ENCODE measurements at places on chromosomes 6 and 20. TPM values are rescaled to one million over a fixed set of nuclear protein-coding genes. Genes with fewer than 3 reads are reported as not detected.

TXLNB gene
- 0.81 TPM for total RNA-seq

OR2B6 gene
- 0.81 TPM for total RNA-seq

SLC17A9 gene
- 28.8 TPM for total RNA-seq

ADGRB3 gene
- under 0.01 TPM for total RNA-seq

MUC21 gene
- total RNA-seq = under 0.01 TPM

SLC35D3 gene
- total RNA-seq = under 0.01 TPM

RPP21 gene
- total RNA-seq = 32.6 TPM

CD24 gene
- total RNA-seq = 3.5 TPM

R3HDML gene
- not detected for total RNA-seq

IRAK1BP1 gene
- 4.6 TPM for total RNA-seq

PRKN gene
- 7.0 TPM for total RNA-seq

SEMG1 gene
- total RNA-seq = not detected

RBL1 gene
- 11.6 TPM for total RNA-seq

COL9A1 gene
- total RNA-seq = not detected

ASXL1 gene
- 51.4 TPM for total RNA-seq

CALHM6 gene
- 77.8 TPM for total RNA-seq

SLC22A1 gene
- under 0.01 TPM for total RNA-seq

CHMP4B gene
- total RNA-seq = 18.3 TPM

BANF2 gene
- total RNA-seq = not detected

LKAAEAR1 gene
- 5.7 TPM for total RNA-seq

TLDC2 gene
- under 0.01 TPM for total RNA-seq
